ENCODE measurements at places on chromosomes 12 and 14. TPM values are rescaled to one million over a fixed set of nuclear protein-coding genes. Genes with fewer than 3 reads are reported as not detected.

The MANSC4 gene
- total RNA-seq: not detected

The GRIP1 gene
- total RNA-seq: 0.29 TPM

The RIPK3 gene
- total RNA-seq: 26.9 TPM

The GPR135 gene
- 1.5 TPM for total RNA-seq

The IL31 gene
- total RNA-seq: not detected

The FLVCR2 gene
- total RNA-seq: 5.5 TPM

The CFAP54 gene
- 0.18 TPM for total RNA-seq

The SSPN gene
- total RNA-seq: not detected

The AQP2 gene
- not detected for total RNA-seq

The JDP2 gene
- 0.71 TPM for total RNA-seq

The ABHD4 gene
- total RNA-seq: 8.5 TPM

The MYF5 gene
- total RNA-seq: not detected

The KCNMB4 gene
- 0.60 TPM for total RNA-seq

The ESPL1 gene
- 126 TPM for total RNA-seq

GRCh38 chr12:71551529-71551928, 111.9 kb downstream of the LGR5 start:
- no peak overlapping the region for H3K27ac ChIP-seq
- no peaks in the 10 kb centered on the region for H3K4me1 ChIP-seq
- DNase-seq: no peak
- no peaks in the 10 kb centered on the region for H3K27me3 ChIP-seq
- H3K36me3 ChIP-seq: no peaks in the 10 kb centered on the region

GRCh38 chr12:40635141-40635731, 57.0 kb upstream of the CNTN1 start:
- DNase-seq: no peak
- H3K27ac ChIP-seq: no peak overlapping the region
- H3K36me3 ChIP-seq: no peaks in the 10 kb centered on the region
- H3K4me3 ChIP-seq: no peak overlapping the region

DNA sequence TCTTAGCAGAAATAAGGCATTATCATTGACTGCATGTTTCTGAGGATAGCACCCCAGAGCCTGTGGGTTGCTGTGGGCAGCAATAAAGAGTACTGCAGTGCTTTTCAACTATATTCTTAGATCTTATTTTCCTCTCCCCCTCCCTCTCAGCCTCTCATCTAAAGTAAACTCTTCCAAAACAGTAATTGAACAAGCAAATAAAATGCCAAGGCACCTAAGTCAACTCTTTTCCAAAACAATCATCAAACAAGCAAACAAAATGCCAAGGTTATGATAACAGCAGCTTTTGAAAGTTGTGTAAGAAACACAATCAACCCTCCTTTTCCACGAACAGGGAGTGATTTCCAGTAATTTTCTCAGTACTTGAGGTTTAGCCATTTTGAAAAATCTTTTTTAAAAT, 1542.6 kb downstream of the AACS start:
- H3K4me1 ChIP-seq: no peaks in the 10 kb centered on the region
- no peak overlapping the region for H3K27ac ChIP-seq
- H3K27me3 ChIP-seq: no peaks in the 10 kb centered on the region
- DNase-seq: no peak
- H3K36me3 ChIP-seq: no peaks in the 10 kb centered on the region

GRCh38 chr12:106115440-106115839, 23.3 kb downstream of the NUAK1 start:
- peaks cover 5% of the 10 kb centered on the region for H3K27me3 ChIP-seq
- H3K36me3 ChIP-seq: no peaks in the 10 kb centered on the region
- DNase-seq: no peak
- H3K27ac ChIP-seq: no peak overlapping the region

GRCh38 chr12:89544681-89545184, 18.9 kb upstream of the POC1B start:
- H3K4me3 ChIP-seq: no peak overlapping the region
- no peak overlapping the region for H3K27ac ChIP-seq
- H3K4me1 ChIP-seq: peaks cover 4% of the 10 kb centered on the region
- H3K27me3 ChIP-seq: no peaks in the 10 kb centered on the region

- H3K27ac ChIP-seq: no peak overlapping the region
- H3K4me3 ChIP-seq: no peak overlapping the region
- no peaks in the 10 kb centered on the region for H3K36me3 ChIP-seq
- no peaks in the 10 kb centered on the region for H3K27me3 ChIP-seq
- H3K4me1 ChIP-seq: peaks cover 11% of the 10 kb centered on the region
- DNase-seq: peak; percentile 48
These were observed 20.1 kb downstream of the APOBEC1 start for GRCh38 chr12:7645395-7646177.

GRCh38 chr12:24600996-24601395, 347.9 kb downstream of the BCAT1 start:
- H3K36me3 ChIP-seq: no peaks in the 10 kb centered on the region
- no peak for DNase-seq
- no peak overlapping the region for H3K27ac ChIP-seq
- peaks cover 3% of the 10 kb centered on the region for H3K27me3 ChIP-seq
- H3K4me3 ChIP-seq: no peak overlapping the region
- H3K4me1 ChIP-seq: no peaks in the 10 kb centered on the region

- DNase-seq: no peak
- no peaks in the 10 kb centered on the region for H3K4me1 ChIP-seq
- H3K36me3 ChIP-seq: no peaks in the 10 kb centered on the region
- no peak overlapping the region for H3K27ac ChIP-seq
These were observed 52.5 kb upstream of the VASH1 start for GRCh38 chr14:76708771-76709170.

GRCh38 chr12:72015895-72016294, 77.2 kb downstream of the TPH2 start:
- H3K27me3 ChIP-seq: peaks cover 9% of the 10 kb centered on the region
- no peaks in the 10 kb centered on the region for H3K36me3 ChIP-seq
- H3K4me3 ChIP-seq: no peak overlapping the region
- DNase-seq: no peak
- H3K27ac ChIP-seq: no peak overlapping the region
- H3K4me1 ChIP-seq: no peaks in the 10 kb centered on the region

GRCh38 chr14:61452452-61452851, 131.1 kb downstream of the PRKCH start:
- H3K4me1 ChIP-seq: peaks cover 98% of the 10 kb centered on the region
- peak overlapping the region; percentile 77 for H3K4me3 ChIP-seq
- H3K27me3 ChIP-seq: no peaks in the 10 kb centered on the region
- peak; percentile 91 for DNase-seq
- H3K27ac ChIP-seq: peak overlapping the region; percentile 98
- peaks cover 92% of the 10 kb centered on the region for H3K36me3 ChIP-seq

GRCh38 chr12:50174971-50175715, 8.0 kb upstream of the CERS5 start:
- H3K4me3 ChIP-seq: no peak overlapping the region
- H3K27ac ChIP-seq: no peak overlapping the region
- H3K27me3 ChIP-seq: no peaks in the 10 kb centered on the region
- H3K36me3 ChIP-seq: peaks cover 8% of the 10 kb centered on the region
- peaks cover 2% of the 10 kb centered on the region for H3K4me1 ChIP-seq
- DNase-seq: peak; percentile 39

DNA sequence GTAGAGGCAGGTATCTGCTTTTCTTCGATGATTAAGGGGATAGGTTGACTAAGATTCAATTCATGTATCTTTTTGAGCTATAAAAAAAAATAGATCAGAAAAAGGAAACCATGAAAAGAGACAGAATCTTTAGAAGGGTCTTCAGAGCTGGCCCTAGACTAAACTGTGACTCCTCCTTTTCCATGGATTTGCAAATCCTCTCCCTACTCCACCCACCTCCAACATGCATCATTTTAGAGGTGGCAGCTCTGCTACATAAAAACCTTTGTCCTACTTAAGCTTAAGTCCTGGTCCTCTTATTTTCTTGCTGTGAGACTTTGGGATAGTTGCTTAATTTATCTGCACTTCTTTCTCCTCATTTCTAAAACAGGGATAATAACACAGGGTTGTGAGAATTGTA, 48.4 kb upstream of the LIMA1 start:
- no peak overlapping the region for H3K4me3 ChIP-seq
- H3K36me3 ChIP-seq: no peaks in the 10 kb centered on the region
- DNase-seq: no peak

GRCh38 chr14:81305743-81306142, 85.0 kb upstream of the GTF2A1 start:
- no peaks in the 10 kb centered on the region for H3K27me3 ChIP-seq
- H3K27ac ChIP-seq: no peak overlapping the region
- H3K4me3 ChIP-seq: no peak overlapping the region
- DNase-seq: no peak

DNA sequence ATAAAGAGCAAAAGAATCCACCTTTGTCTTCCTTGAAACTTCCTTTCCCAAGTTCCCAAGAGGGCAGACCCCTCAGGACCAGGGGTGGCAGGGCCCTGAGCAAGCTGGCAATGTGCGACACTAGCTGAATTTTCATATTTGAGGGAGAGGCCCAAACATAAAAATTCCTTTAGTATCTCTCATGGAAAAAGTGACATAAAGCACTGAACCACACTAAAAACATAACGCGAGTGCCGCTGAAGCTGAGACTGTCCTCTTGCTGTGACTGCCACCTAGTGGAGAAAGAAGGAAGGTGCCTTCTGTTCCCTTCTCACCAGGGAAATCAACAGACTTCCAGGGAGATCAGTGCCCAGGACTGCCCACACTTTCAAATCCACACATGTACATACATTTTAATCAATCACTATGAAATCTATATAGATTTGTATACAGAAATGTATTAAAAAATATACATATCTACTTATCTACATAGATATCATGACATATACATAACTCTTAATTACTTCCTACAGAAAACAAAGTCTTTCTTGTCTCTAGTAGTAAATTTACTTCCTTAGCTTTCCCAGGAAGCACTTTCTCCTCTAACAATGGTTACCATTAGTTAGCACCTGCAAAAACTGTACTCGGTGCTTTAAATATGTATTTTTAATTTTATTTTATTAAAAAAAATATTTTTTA, 53.8 kb downstream of the SSH1 start:
- peaks cover 13% of the 10 kb centered on the region for H3K4me1 ChIP-seq
- peaks cover 39% of the 10 kb centered on the region for H3K36me3 ChIP-seq
- no peak overlapping the region for H3K4me3 ChIP-seq
- DNase-seq: peak; percentile 81
- no peak overlapping the region for H3K27ac ChIP-seq

- H3K4me1 ChIP-seq: peaks cover 23% of the 10 kb centered on the region
- peaks cover 5% of the 10 kb centered on the region for H3K36me3 ChIP-seq
- peak within 1 kb of the TSS; percentile 92 for H3K4me3 ChIP-seq
- H3K27ac ChIP-seq: peak within 1 kb of the TSS; percentile 91
These were observed at the start of gene DERA for GRCh38 chr12:15910864-15911721. TSS of gene DERA (plus strand) at chr12:15911332. CDS start at chr12:15911384, 52 bp downstream.

DNA sequence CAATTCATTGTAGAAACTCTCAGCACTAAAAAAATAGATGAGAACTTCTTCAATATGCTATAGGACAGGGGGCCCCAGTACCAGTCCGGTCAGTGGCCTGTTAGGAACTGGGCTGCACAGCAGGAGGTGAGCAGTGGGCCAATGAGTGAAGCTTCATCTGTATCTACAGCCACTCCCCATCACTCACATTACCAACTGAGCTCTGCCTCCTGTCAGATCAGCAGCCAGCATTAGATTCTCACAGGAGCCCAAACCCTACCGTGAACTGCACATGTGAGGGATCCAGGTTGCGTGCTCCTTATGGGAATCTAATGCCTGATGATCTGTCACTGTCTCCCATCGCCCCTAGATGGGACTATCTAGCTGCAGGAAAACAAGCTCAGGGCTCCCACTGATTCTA, 15.7 kb upstream of the ANO2 start:
- H3K27ac ChIP-seq: no peak overlapping the region
- peak; percentile 12 for DNase-seq
- H3K4me1 ChIP-seq: no peaks in the 10 kb centered on the region
- H3K27me3 ChIP-seq: peaks cover 18% of the 10 kb centered on the region

DNA sequence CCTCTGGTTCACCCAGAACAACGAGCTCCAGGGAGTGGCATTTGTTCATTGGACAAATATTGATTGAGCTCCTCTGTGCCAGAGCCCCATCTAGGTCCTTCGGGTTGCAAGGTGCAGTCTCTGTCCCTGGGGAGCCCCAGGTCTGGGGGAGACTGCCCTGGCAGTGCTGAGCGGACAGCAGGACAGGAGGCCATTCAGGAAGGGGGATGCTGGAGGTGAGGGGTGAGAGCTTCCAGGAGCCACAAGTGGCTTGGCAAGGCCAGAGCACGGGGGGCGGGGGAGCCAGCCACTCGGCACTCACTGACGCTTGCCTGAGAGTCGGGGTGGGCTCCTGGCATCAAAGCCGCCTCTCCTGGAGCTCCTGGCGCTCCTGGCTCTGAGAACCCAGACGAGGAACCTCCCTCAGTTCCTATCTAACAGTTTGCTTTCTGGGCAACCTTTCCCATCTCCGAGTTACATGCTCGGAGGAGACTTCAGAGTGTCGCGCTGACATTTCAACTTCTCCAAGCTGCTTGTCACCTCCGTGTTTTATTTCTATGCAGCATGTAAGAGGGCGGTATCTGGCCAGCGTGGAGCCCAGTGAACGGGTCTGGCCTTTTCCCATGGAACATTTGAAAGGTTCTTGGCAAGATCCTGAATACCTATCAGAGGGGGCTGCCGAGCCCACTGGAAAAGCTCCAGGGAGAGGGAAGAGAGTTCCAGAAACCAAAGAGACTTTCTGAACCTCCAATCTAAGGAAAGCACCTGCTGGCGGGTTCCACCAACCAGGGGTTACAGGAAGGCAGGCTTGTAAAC, 62.0 kb upstream of the BCL11B start:
- peaks cover 7% of the 10 kb centered on the region for H3K27me3 ChIP-seq
- H3K27ac ChIP-seq: no peak overlapping the region
- H3K4me3 ChIP-seq: no peak overlapping the region
- no peak for DNase-seq
- H3K36me3 ChIP-seq: no peaks in the 10 kb centered on the region

- no peak overlapping the region for H3K4me3 ChIP-seq
- H3K4me1 ChIP-seq: peaks cover 5% of the 10 kb centered on the region
- peaks cover 18% of the 10 kb centered on the region for H3K36me3 ChIP-seq
- DNase-seq: no peak
These were observed 90.4 kb downstream of the KIF21A start for GRCh38 chr12:39352471-39353017.

Data from activated CD8-positive, alpha-beta T cell treated with anti-CD3 and anti-CD28 coated beads, Interleukin-2, amount 10 ng/mL, durations not matched to agents 7 days and 5 days (primary cell).